T-helper 2 cell treated with Interferon-gamma antibody and Interleukin-4, amounts not matched to agents 5 μg/mL and 100 μg/mL, for 36 hours (primary cell): ENCODE measurements at places on chromosomes 13 and 19.

DNA sequence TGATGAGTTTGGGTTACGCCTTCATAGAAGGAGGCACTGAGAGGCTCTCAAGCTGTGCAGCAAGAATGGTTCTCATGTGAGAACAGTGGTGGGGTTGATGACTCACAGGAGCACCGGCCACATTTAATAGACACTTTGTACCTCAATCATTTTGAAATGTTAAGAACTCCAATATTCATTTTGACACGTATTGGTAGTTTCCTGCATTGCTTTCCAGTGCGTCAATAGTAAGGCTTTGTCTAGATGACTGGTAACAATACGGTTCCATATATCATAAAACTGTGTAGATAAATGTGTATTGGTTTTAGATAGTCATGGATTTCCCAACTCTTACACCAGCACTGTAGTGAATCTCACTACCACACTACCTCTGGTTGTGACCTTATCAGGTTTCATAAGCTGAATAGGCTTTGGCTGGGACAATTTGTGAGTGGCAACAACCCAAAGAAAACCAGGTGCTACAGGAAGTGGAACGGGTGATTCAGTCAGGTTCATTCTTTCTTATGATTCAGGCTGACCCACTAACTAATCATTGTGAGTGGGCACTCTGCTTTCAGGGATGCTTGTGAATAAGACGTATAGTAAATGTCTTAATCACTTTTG lies 362.6 kb downstream of the KLF5 start:
- DNase-seq, result peak; percentile 23

- no peak for DNase-seq
Observed at GRCh38 chr19:42276821-42277220, 7.8 kb downstream of the CIC start.

DNA sequence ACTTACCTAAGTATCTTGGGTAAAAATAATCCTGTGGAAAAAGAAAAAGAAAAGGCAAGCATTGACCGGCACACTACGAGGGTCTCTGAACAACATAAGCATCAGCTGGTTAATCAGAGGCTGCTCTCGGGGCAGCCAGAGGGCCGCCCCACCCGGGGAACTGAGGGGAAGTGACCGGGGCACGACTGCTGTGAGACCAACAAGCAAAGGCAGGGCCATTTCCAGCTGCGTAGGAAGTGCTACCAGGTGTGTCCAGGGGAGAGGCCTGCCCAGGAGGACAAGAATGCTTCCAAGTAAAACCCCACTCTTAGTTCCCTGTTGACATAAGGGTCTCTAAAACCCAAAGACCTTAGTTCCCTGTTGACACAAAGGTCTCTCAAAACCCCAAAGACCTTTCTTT lies 15.9 kb downstream of the GAS6 start:
- no peak for DNase-seq

- no peak for DNase-seq
Observed at GRCh38 chr13:85828094-85828684, 29.0 kb upstream of the SLITRK6 start.

DNA sequence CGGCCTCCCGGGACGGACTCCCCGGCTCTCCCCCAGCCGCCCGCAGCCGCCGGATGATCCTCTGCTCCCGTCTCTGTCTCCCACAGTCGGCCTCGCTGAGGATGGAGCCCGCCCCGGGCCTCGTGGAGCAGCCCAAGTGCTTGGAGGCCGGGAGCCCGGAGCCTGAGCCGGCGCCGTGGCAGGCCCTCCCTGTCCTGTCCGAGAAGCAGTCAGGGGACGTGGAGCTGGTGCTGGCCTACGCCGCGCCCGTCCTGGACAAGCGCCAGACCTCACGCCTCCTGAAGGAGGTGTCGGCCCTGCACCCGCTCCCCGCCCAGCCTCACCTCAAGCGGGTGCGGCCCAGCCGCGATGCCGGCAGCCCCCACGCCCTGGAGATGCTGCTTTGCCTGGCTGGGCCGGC lies 6.8 kb downstream of the ADAT3 start:
- DNase-seq, result no peak

DNA sequence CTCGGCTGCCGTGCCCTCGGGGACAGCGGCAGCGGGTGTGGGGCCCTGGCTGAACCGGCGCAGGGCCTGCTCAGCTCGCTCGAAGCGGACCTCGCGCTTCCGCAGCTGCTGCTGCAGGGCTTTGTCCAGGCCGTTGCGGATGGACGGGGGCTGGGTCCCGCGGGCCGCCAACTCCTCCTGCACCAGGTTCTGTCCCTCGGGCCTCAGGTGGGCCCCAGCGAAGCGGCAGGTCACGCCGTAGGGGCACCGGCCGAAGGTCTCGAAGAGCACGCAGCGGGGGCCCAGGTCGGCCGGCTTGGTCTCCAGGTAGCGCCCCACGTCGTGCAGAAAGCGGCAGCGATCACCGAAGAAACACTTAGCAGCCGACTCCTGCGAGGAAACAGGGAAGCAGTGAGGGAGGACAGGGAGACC lies 1.6 kb downstream of the DUS3L start:
- DNase-seq, result no peak

DNA sequence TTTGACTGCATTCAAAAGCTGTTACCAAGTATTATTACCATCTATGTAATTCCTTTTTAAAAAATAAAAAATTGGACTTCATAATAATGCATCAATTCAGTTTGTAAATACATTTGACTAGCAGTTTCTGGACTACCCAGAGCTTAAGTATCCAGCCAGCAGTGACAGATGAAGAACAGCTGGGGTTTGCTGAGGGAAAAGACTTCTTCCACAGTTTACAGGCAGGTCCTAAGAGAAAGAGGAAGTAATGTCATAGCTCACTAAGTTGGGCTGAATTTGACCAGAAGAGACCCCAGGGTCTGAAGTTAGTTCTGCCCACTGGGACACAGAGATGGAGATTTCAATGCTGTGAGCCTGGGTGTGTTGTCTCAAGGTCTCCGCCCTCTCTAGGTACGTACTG lies 96.4 kb downstream of the MBNL2 start:
- no peak for DNase-seq

DNA sequence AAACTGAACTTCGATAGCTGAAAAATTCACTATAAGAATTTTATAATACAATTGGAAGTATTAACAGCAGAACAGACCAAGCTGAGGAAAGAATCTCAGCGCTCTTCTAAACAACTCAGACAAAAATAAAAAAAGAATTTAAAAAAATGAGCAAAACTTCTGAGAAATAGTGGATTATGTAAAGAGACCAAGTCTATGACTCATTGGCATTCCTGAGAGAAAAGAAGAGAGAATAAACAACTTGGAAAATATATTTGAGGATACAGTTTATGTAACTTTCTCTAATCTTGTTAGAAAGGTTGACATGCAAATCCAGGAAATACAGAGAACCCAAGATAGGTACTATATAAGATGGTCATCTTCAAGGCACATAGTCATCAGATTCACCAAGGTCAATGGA lies 25.4 kb downstream of the SLC25A15 start:
- no peak for DNase-seq

DNA sequence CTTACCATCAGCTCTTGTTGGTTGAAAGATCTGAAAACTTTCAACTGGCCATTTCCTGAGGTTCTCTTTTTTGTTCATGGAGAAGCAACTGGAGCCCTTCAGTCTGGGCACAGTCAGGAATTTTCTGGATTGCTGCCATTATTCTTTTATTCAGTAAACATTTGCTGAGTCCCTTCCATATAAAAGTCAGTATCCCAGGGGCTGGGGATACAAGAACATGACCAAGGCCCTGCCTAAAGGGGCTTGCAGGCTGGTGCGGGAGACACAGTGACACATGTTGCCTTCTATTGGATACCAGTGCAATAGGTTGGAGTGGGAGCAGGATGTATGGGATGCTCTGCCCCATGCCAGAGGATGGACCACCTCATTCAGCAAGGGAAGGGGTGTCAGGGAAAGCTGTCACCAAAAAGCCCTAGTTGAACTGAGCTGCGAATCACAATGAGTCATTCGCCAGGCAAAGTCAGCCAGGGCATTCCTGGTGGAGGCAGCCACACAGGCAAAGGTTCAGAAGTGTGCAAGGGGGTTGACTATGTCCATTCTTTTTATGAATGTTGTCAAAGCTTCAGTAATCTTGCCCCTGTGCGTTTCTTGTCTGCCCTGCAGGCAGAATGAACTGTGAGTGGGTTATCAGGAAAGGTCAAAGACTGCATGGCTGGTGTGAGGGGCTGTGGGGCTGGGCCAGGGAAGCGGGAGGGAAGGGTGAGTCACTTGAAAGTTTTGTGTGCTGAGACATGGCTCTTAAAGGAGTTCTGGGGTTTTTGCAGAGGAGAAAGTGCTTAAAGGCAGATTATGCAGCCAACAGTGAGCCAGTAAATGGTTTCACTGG lies 395.9 kb downstream of the KCNRG start:
- no peak for DNase-seq

DNA sequence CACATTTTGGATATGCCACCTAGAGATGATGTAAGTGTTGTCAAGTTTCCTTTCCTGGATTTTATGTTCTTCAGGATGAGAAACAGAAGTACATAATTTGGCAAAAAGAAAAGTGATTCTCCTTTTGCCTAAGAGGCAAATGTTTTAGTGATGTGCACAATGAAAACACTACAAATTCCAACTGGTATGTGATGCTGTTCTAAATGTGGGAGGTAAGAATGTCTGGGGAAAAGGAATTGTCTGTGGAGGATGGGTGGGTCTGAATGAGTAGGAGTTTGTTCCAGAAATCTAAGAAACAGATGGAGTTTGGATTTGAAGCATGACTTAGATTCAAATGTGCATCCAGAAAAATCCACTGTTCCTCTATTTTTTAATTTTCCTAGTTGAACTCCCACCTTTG lies 473.6 kb upstream of the SPRY2 start:
- DNase-seq, result no peak

DNA sequence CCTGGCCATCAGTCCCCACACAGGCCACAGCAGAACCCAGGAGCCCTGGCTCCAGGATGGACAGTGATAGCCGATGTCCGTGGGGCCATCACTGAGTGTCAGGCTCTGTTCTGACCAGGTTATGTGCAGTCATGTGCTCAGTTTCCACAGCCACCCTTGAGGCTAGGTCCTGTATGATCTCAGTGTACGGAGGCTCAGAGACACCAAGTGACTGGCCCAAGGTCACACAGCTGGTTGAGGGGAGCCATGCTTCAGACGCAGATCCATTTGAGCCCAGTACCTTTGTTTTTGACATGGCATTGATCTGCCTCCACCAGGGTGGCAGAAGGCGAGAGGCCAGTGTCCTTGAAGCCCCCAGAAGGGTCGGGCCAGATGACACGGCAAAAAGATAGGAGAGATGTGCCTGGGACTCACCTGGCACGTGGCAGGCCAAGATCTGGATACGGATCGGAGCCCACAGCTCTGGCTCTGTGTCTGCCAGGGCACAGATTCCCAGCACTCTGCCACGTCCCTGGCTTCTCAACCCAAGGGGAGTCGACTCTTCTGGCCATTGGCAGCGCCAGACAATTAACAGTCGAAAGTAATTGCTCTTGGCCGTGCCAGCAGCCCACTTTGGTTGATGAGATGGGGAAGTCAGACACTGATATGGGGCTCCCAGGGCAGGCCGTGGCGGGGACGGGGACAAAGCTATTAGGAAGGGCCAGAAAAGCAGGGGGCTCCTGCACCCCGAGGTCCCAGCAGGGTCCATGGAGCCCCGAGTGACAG lies 15.6 kb downstream of the EVI5L start:
- DNase-seq, result no peak

DNA sequence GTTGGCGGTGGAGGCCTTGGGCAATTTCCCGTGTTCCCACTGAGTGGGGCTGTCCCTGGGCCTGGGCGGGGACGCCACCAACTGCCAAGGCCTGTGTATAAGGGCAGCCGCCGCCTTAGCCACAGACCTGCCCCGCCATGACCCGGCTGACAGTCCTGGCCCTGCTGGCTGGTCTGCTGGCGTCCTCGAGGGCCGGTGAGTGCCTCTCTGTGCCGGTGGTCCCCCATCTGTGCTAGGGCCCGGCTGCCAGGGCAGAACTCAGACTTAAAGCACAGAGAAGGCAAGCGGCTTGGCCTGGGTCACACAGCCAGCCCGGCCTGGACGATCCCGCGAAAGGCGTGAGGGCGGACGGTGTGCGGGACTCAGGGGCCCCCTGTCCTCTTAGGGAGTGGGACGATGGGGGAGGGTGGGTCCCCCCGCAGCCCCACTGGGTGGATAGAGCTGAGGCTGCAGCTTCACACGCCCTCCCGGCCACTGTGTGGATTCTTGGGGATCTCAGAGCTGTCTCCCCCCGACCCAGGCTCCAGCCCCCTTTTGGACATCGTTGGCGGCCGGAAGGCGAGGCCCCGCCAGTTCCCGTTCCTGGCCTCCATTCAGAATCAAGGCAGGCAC lies at the start of gene AZU1:
Gene AZU1 (plus strand): TSS at position 128 of the 612 bp plus-strand sequence. CDS start 10 bp downstream, at position 138.
- no peak for DNase-seq

DNA sequence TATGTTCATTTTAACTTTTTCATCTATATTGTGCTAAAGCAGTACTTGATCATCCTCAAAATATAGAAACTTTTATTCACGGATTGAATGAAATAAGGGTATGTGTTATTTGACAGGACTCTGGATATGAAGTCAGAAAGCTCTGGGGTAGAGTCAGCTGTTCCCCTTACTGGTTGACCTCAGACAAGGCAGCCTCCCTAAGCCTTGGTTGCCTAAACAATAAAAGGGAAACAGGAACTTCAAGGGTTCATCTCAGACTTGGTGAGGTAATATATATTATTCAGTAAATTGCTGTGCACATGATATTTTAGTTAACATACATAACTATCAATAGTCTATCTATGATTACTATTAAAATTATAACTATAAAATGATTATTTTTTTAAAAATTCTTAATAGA lies 13.6 kb downstream of the POLR1D start:
- no peak for DNase-seq

DNA sequence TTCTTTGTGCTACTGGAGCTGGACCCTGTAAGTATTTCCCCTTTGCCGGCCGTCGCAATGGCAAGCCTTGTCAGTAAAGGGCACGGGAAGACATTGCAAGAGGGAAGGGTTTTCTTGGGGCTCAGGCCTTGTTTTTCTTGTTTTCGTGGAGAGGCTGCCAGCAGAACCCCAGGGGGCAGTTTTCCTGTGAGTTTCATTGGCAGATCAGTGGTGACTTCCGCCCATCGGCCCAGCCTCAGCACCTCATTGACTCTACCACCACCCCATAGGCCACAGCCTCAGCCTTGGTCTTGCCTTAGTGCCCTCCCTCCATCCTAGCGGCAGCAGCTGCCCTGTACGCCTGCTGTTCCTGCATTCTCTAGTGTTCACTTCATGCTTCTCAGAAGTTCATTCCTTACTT lies 61.5 kb downstream of the GJA3 start:
- DNase-seq, result no peak

- DNase-seq, result no peak
Observed at GRCh38 chr13:49527123-49527522, 31.4 kb downstream of the PHF11 start.

DNA sequence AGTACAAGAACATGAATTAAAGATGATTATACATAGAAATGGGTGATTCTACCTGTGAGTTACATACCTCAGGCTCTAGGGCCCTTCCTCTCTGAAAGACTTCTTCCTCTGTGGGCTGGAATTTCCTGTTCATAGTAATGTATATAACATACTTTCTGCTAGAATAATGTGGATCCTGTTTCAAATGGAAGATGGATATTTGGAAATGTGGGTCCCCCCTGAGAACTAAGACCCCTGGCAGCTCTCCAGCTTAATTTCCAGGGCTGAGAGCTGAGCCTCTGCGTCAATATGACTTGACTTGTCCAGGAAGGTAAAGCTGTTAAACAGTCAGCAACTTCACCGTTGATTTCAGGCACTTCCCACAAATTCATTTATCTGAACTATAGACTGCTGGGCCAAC lies 296.3 kb downstream of the NALCN start:
- DNase-seq, result no peak

GRCh38 chr19:23070353-23071146 lies 46.3 kb upstream of the ZNF730 start:
- no peak for DNase-seq

GRCh38 chr19:7852851-7853769 lies 21.1 kb downstream of the PRR36 start:
- peak; percentile 67 for DNase-seq
